Activated T-helper 1 cell treated with anti-CD3 and anti-CD28 coated beads, Interleukin-2, amount 50 U/mL, for 16 hours (primary cell): ENCODE measurements at places on chromosomes 5 and 9.
A peak's percentile ranks its signal among the peaks of the same experiment; 100 is the strongest.

DNA sequence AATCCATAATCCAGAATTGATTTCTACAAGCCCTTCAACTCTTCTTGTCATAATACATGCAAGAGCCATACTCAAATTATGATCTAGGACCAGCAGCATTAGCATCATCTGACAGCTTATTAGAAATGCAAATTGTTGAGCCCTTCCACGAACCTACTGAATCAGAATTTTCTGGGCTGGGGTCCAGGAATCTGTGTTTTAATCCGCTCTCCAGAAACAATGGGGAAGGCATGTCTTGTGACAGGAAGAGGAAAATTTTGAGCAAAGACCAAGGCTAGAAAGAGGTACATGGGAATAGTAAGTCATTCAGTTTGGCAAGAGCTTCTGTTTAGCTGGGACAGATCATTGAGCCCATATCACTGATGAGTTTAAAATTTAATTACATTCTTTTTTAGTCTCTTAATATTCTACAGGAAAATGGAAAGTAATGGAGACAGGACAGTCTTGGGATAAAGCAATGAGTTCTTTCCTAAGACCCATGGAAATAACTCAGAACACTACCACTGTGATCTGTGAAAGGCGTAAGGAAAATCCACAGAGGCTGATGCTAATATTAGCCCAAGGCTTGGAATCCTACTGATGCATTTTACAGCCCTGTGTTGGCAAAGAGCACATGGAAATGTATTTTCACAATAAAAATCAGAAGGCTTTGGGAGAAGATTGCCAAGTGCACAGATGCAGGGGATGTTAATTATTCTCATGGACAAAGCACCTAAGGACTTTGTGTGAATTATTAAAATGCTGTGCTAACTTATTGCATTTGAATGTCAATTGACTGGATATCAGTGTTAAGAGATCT, 73.7 kb upstream of the STK32A start:
- DNase-seq, result no peak

DNA sequence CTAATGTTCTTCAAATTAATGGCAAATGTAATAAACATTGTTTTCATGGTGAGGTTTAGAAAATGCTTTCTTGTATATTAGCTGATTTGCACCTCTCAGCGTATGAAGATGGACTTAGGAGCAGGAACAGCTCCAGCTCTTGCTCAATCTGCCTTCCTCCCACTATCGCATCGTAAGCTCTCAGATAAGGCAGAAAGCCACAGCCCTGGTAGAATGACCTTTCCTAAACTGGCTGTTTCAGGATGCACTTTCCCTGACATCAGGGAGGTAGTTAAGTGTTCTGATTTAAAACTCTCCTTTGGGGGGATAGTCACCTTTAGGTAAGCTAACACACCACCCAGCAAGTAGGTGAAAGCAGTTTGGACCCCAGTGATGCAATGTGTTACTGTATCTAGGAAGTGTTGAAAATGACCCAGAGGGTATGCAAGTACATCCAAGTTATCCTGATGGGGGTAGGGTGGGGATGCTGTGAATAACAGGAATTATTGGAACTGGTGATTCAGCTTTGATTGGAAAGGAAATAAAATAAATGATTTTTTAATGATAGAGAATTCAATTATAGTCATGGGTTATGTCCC, 72.3 kb downstream of the LMNB1 start:
- no peak for DNase-seq

- no peak for DNase-seq
Measured at GRCh38 chr5:84603568-84604185, 219.0 kb upstream of the EDIL3 start.

DNA sequence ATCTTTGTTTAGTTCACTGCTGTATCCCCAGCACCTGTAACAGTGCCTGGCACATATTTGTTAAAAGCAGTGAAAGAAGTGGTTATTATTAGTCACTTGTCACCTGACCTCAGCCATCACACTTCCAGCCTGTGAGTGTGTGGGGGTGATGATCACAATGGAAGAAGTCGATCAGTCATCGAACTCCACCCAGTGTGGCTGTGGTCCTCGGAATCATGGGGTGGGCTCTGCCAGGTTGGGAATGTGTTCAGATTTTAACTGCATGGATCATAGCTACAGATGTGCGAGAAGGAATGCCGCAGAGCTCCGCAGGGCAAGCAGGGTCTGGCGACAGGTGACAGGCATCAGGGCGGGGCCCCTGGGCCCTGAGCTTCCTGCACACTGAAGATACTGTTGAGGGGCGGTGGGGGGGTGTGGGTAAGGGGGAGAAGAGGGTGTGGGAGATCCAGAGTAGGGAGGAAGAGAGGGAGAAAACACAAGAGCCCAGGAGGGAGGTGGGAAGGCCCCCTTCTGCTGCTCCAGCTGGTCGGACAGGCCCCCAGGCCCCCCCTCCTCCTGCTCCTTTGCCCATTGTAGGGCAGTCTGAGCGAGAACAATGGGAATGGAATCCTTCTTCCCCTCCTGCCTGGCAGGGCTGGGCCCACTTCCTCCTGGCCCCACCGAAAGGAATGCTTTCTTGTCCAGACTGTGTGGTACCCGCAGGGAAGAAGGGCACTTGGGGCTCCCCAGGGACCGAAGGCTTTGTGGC, 89.6 kb downstream of the SPRY4 start:
- no peak for DNase-seq

GRCh38 chr9:546797-547223, 294.7 kb upstream of the DMRT1 start:
- DNase-seq, result no peak

- DNase-seq, result no peak
Measured at GRCh38 chr9:108511307-108511706, 344.5 kb downstream of the ACTL7B start.

DNA sequence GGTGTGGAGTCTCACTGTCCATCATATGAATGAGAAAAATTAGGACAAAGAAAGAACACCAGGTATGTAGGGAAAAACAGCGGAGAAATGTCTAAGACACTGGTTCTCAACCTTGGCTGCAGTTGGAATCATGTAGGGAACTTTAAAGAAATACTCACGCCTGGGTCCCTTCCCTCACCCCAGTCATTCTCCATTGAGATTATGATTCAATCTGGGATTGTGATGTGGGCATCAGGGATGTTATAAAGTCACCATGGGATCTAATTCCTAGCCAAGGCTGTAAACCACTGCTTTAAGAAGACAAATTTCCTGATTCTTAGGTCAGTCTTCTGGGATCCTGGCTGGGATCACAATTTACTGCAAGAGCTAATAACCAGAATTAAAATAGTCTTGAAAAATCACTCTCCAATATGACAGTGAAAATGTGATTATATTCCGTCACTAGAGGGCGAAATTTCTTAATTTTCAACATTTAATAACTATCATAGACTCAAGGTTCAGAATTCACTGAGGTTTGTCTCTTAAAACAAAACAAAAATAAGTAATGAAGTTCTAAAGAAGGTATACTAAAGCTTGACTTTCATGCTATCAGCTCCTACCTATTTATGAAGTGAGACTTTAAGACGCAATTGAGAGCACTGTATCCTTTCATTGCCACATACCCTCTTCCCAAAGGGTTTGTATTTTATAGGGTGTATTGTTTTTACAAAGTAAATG, 60.5 kb downstream of the GLDC start:
- DNase-seq, result no peak

DNA sequence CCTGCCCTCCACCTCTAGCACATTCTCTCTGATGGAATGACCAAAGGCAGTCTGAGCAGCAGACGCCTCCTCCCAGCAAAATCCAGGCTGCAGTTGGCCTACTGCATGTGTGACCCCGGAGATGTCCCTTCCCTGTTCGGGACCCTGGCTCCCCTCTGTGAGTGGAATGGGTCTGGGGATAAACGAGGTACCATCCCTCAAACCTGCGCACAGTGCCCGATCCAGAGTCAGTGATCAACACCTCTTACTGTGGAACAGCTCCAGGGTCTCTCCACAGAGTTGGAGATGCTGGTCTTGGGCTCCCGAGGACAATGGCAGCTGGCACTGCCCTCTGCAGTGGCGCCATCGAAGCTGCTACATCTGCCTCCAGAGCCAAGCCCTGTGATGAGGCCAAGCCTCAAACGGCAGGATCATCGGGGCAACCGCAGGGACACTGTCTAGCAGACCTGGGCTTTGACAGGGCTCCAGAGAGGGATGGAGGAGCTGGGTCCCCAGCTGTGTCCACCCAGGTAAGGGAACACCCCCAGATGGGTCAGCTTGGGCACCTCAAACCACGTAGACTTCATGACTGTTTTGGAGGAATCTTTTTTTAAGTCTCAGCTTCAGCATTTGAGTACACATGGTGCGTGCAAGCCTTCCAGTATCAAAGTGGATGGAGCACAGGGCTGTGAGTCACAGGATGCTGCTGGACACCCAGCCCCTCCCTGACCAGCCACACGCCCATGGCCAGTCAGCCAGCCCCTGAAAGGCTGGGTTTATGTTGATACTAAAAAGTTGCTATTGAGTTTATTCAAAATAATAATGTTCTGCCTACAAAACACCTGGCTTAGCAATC, 13.0 kb downstream of the MED10 start:
- DNase-seq, result no peak

- no peak for DNase-seq
Measured at GRCh38 chr5:150301170-150301505, 1.6 kb downstream of the ARSI start.

DNA sequence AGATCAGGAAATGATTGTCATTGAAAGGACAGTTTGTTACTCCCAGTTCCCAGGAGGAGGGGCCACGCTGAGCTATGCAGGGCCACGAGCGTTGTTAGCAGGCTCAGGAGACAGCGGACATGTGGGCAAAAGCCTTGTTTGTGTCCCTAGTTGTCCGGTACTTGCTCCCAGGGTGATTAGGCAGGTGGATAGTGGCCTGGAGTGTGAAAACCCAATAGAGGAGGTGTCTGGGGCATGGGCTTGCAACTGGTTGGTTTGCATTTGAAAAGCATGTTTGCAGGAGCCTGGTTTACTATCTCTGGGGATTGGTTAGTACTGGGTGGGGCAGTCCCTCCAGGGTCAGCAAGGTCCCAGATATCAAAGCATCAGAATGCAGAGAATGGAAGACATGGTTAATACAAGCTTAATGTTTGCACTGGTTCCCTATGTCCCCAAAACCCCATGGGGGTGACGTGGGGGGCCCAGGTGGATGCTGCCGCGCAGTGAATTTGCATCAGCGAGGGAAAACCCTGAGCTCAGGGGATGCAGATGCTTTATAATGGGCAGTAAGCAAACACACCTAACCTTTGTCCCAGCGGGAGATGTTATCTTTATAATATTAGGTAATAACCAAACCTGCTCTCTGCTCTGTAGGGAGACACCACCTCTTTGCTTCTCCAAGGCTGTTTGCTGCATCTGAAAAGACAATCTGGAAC, 39.7 kb downstream of the ROPN1L start:
- no peak for DNase-seq

GRCh38 chr5:95891499-95891898, 69.0 kb upstream of the GLRX start:
- DNase-seq, result no peak

DNA sequence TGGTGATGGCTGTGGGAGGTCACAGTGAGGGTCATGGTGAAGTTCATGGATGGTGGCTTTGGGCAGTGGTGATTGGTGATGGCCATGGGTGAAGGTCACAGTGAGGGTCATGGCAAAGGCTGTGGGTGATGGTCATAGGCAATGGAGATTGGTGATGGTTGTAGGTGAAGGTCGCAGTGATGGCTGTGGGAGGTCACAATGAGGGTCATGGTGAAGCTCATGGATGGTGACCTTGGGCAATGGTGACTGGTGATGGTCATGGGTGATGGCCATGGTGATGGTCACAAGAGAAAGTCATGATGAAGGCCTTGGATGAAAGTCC, 115.6 kb upstream of the IRX4 start:
- no peak for DNase-seq

DNA sequence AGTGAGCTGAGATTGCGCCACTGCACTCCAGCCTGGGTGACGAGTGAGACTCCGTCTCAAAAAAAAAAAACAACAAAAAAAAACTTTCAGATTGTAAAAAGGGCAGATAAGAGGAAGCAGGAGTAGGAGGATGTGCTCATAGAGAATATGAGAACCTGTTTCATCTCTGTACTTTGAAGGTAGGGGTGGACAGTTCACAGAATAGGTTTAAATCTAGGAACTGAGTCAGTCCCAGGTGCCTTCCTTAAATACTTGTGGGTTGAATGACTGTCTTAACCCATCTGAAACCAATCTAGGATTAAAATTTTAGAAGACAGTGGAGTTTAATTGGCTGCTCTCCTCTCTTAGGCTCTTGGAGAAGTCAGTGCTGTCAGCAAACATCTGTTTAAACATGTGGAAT, 12.4 kb downstream of the POLK start:
- DNase-seq, result no peak

DNA sequence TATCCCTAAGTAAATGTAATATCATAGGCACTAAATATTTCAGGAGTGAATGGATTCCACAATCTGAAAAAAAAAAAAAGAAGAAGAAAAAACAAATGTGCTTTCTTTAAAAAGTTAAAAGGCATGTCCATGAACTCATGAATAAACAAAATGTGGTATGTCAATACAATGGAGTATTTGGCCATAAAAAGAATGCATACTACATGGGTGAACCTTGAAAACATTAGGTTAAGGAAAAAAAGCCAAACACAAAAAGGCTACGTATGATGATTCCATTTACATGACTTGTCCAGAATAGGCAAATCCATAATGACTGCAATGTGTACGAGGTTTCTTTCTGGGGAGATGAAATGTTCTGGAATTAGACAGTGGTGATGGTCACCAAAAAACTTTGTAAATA, 45.3 kb downstream of the FNIP1 start:
- DNase-seq, result no peak

GRCh38 chr5:142970440-142971030, 200.4 kb downstream of the ARHGAP26 start:
- no peak for DNase-seq

GRCh38 chr5:79143684-79144379, 32.2 kb downstream of the BHMT start:
- DNase-seq, result no peak

- DNase-seq, result no peak
Measured at GRCh38 chr9:27377811-27378456, 81.0 kb upstream of the EQTN start.

- no peak for DNase-seq
Measured at GRCh38 chr5:59874675-59875074, 18.9 kb downstream of the PDE4D start.

GRCh38 chr9:124254261-124254682, 3.5 kb upstream of the NEK6 start:
- DNase-seq, result peak; percentile 8

DNA sequence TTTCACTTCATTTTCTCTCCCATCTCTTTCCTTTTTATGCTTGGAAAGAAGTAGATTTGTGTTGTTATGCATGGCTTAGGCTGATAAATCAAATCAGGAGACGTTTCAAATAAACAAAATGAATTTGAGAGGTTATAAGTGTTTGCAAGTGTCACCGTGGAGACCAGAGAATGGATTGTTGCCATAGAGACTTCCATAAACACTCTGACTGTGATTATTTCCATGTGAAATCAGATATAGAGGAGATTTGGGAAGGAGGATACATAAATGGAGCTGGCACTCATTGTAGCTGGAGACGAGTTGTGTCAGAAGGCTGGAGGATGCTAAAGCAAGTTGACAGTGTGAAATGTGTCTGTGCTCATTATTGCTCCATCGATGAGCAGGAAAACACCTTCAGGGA, 84.2 kb upstream of the PCSK1 start:
- DNase-seq, result no peak

GRCh38 chr5:177958696-177959095, 37.3 kb downstream of the PROP1 start:
- DNase-seq, result no peak
